ENCODE measurements at places on chromosomes 6 and 20.

- DNase-seq, result no peak
These were observed 94.4 kb downstream of the CD83 start for GRCh38 chr6:14212020-14212419.

DNA sequence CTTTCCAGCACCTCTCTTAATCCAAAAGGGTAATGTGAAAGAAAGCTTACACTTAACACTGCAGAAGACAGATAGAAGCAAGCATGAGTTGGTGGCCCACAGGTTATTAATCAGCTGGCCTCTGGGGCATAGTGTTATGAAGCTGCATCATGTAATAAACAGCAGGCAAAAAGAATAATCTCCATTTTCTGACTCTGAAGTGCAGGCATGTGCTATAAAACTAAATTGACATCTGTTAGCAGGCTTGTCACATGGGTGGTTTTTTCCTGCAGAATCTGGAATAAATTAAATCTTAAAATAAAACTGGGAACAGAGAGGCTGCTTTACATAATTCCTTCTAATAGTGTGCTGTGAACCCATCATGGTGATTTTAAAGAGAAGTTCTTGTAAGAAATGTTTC, 73.3 kb downstream of the METTL24 start:
- DNase-seq, result no peak

DNA sequence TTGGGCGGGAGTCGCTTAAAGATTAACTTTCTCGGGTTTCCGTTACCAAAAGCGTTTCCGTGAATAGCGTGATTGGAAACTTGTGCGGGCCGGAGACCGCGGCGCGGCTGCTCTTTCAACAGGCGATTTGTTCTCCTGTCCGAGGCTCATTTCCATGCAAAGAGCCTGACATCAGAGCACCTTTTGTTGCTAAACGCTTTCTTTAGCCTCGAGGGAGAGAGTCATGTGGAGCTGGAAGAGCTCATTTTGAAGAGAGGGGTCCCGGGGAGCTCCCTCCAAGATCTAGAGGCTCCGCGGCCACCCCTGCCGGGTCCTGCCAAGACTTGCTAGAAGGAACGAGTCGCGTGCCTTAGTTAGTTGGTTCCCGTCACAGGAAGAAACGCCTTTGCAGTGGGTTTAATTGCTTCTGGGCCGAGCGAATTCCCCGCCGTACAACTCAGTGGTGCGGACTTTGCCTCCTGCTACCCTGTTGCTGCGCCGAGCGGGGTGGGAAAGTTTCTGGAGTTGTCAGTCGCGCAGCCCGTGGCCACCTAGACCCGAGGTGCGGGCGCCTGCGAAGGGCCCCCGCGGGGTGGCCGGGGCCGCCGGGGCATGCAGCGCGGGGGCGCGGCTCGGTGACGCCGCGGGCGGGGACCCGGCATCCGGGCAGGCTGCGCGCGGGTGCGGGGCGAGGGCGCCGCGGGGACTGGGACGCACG, at the start of gene SASH1:
TSS of gene SASH1 (plus strand) at position 489 of the 697 bp plus-strand sequence. CDS start 230 bp downstream, outside the sequence.
- DNase-seq, result no peak

DNA sequence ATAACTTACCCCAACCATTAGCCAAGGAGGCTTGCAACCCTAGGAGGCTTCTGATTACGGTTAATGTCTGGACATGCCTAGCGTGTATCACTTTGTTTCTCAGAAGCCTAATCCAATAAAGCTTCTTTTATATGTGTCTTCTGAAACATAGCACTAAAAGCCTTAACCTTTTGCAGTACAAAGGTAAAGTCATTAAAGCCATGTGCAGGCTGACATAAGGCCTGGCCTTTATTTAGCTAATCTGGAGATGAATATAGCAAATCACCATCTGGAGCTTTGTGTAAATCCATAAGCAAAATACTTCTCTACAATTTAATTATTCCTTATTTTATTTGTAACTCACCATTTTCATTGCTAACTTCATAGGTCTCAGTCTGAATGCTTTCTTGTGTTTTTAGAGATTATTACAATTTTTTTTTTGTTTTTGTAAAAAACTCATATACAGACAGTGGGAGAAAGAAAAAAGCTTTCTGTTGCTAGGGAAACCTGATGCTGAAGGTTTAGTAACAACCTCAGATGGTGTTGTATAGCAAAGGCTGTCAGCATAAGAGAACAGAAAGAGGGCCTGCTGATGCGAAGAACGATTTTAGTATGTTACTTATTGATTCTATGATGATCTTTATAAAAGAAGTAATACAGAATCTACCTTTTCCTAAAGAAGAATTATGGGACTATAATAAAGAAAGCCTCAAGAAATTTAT, at the start of gene EYS:
TSS of gene EYS (minus strand) at position 101 of the 701 bp plus-strand sequence. CDS start 211,816 bp downstream, outside the sequence.
- no peak for DNase-seq

DNA sequence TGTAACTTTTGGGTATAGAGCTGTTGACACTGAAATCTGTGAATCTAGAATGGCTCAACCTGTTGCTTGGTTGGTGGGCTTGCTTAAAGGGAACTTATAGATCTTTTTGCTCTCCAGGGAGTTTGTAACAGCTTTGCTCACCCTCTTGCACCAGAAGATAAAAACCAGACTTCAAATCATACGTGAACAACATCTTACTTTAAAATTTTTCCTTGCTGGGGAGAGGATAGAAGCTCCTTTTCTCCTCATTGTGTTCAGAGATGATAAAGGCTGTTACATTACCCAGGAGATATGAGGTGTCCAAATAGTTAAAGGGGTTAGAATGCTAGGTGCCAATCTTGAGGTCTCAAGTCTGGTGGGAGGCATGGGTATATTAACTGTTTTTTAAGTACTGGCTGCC, 46.8 kb downstream of the RALGAPB start:
- DNase-seq, result no peak

DNA sequence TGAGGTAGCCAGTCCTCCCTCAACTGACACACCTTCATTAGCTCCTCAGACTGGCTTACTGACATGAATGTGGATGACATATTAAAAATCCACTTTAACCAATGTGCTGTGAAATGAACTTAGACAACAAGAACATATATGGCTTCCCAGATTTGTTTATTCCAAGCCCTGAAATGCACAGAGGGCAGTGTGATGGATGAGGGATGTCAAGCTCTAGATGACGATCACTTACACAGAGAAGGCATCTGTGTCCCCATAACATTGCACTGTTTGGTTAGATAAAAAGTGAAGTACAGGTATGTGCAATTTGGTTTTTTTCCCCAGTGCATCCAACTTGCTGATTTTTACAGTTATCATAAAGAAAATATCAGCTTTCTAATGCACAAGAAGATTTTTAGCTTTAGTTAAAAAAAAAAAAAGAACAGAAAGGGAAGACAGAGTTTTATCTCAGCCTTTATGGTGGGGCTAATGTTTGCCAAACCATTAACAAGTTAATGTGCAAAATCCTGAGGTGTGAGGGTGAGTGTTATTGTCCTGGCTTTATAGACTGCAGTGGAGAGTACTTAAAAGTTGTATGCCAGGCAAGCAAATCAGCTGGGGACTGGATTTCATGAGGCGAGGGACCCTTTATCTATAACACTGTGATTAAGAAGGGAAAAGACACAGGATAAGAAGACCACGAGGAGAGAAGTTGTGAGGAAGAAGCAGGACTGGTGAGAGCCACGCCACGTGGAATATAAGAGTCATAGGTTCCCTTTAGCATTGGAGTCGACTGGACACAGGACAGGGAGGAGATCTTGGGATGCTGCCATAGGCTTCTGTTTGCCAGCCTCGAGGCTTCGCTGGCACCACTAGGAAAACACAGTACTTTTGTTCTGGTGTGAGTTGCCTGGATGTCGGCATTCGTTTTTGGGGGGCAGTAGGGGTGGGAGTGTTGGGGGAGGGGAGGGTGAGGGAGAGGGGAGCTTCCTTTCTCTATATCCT, 90.0 kb upstream of the BACH2 start:
- DNase-seq, result no peak

- DNase-seq, result no peak
These were observed 18.4 kb upstream of the FAM50B start for GRCh38 chr6:3830806-3831205.

DNA sequence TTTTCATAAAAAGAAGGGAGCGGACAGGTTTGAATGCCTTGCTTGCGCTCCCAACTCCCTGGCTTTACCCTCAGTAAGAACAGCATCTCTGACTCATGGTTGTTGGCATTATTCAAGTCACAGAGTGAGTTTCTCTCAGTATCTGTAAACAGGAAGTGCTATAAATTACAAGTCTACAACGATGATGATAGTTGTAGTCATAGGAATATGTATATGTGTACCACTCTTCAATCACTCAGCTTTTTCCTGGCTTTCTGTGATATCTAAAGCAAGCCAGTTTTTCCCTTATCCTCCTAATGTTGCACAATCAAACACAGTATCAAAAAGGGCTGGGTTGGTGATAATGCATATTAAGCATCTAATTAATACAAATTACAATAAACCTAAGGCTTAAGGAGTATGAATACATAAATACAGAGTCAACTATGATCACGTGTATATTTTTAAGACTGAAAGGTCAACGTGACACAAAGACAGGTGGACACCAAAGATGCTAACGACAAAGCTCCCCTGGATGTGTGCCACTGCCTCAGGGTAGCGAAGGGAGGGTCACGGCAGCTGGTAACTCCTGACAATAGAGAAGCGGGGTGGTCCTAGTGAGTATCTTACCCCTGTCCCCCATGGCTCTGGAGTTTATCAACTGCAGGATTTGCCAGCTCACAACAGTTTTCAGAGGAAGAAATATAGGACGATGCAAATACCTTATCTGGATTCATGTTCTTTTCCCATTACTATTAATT, 202.8 kb downstream of the BTBD9 start:
- no peak for DNase-seq

DNA sequence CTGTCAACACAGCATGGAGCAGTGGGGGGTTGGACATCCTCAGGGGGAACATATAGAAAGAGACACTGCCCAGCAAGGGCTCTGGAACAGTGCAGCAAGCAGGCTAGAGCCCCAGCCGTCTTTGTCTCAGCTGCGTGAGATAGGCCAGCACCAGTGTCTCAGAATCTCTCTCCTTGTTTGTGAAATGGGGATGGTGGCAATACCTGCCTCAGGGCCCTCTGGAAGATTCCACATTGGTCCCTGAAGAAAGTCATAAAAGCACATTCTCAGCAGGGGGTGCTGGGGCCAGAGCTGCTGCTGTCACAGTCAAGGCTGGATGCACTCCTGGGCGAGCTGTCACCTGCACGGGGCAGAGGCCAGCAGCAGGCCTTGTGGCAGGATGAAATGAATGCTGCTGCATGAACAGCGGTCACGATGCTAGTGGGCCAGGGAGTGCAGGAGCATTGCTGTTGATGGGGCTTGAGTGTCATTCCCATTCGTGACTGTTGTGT, 121.7 kb downstream of the SYCP2 start:
- no peak for DNase-seq

- DNase-seq, result no peak
These were observed 180.8 kb upstream of the CST7 start for GRCh38 chr20:24768201-24768636.

GRCh38 chr20:23086056-23086566, at the start of gene CD93:
CD93 (minus strand) TSS chr20:23086324; CDS start chr20:23086192, 132 bp downstream.
- peak; percentile 38 for DNase-seq

- DNase-seq, result no peak
These were observed 8.0 kb downstream of the PXDC1 start for GRCh38 chr6:3743541-3743940.

DNA sequence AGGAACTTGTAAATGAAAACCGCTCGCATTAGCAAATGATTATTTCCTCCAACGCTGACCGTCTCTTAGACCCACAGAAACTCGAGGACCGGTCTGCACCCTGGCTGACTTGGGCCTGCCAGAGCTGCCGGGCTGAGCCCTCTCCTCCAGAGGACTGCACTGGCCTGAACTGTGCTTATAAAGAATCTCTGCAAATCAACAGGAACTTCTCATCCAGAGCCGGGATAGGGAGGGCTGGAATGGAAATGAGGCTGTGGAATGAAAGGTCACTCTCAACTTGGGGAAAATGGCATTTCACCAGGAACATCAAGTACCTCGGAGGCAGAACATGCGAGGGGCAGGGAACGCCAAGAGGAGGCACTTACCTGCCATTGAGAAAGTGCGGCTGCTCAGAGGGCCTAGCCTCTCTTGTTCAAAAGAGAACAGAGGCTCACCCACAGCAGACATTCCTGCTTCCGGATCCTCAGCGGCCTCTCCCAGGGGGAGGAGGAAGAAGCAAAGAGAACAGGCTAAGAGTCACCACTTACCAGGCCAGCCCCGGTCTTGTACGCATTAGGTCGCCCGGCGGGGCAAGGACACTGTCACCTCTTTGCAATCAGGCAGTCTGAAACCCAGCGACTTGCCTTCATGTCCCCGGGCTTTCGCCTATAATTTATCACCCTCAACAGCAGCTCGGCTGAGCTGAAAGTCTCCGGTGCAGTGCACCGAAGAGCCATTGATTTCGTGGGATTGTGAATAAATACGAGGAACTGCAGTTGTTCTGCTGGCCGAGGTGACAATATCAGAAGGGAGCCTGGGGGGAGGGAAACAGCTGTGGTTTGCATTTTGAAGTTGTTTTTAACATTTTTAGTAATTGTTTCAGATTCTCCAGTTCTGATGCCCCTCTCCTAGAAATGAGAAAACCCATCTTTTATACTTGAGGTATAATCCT, 37.6 kb downstream of the ZMYND8 start:
- DNase-seq, result peak; percentile 69

DNA sequence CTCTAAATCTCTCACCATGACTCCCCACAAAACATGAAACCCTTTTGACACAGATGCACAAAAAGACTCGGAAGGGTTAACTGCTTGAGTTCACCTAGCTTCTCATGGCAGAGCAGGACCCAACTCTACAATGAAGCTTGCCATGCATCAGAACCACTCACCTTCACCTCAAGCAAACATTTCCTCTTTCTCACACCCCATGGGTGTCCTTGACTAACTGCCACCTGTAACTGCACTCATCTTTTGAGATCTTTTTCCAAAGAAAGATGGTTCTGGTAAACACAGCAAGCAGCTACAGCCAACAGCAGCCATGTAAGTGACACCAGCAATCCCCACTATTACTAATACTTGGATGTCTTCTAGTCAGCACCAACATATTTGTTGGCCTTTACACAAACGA, 76.5 kb downstream of the EFHC1 start:
- no peak for DNase-seq

GRCh38 chr20:50245498-50246366, 55.1 kb downstream of the CEBPB start:
- no peak for DNase-seq

GRCh38 chr6:5525209-5525608, 263.9 kb downstream of the FARS2 start:
- DNase-seq, result no peak

GRCh38 chr6:158417760-158418098, 105.5 kb downstream of the TULP4 start:
- DNase-seq, result no peak

DNA sequence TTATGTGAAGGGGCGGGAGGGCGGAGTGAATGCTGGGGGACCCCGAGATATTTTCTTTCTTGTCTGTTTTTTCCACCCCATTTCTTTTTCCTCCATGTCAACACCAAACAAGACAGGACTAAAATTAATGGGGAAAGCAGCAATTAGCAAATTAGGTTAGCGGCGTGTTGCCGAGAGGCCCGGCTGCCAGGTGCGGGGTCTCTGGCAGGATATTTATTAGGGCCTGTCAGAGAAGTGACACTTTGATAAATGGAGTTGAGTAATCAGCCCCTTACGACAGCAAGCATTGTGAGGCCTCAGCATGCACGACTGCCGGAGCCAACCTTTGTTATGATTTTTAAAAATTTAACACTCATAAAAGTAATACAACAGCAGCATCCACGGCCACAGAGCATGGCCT, 193.8 kb downstream of the DHX35 start:
- DNase-seq, result no peak
